ENCODE measurements at places on chromosomes 5 and 9.

- DNase-seq = no peak
These were observed 136.5 kb downstream of the PHF2 start for GRCh38 chr9:93712896-93713295.

DNA sequence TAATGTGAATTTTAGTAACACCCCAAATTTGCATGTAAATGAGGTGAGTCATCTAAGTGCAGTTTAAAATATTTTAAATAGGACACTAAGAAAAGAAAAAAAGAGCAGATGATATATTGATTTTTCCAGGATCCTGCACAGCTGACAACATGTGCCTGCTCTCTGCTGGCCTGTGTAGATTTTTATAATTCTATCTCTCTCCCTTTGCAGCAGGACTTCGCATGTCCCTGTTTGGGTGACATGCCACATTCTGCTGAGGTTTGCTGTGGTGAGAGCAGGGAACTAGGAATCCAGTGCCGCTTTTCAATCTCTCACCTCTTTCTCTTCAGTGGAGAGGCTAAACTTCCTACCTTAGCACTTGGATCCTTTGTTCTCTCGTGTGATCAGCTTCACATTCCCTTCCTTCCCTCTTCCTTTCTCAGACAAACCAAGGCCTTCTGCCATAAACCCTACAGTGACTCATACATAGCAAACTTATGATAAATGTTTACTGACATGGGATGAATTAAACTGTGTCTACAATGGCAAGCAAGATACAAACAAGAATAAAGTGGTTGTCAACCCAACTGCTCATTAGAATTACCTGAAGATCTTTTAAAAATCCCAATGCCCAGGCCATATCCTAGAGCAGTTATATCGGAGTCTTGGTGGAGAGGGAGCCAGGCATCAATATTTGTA is 198.8 kb upstream of the EFNA5 start:
- DNase-seq = peak; percentile 50

- DNase-seq = no peak
These were observed 136.2 kb downstream of the LIFR start for GRCh38 chr5:38420246-38420645.

GRCh38 chr5:143404416-143405062 is 1.1 kb upstream of the NR3C1 start:
- DNase-seq = peak; percentile 81

GRCh38 chr5:134006115-134006514 is 1.3 kb upstream of the VDAC1 start:
- DNase-seq = no peak

GRCh38 chr9:27524236-27524635 is at the start of gene IFNK:
TSS of gene IFNK (plus strand) at chr9:27524290. CDS start at chr9:27524337, 47 bp downstream.
- no peak for DNase-seq

GRCh38 chr9:8241201-8241600 is 441.6 kb upstream of the DMAC1 start:
- no peak for DNase-seq

DNA sequence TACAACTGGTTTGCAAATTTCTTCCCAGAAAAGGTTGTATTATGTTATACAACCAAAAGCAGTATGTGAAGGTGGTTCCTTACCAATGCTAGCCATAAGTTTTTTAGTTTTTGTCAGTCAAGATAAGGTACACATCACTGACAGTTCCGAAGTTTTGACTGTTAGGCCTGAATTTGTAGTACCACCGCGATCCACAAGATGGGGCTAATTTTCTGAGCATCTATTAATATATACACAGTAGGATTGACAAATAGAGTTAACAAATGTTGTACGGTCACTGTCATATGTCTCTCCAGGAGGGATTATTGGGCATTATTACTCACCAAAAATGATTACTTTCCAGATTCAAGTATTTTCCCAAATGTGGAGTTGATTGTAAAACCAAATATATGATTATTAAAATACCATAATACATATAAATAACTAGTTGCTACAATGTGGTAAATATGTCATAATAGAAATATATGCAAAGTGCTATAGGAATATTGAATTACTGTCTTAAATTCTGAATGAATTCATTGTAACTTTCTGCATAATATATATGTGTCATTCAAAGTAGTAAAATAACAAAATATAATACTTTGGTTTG is 28.4 kb upstream of the LRRC19 start:
- DNase-seq = peak; percentile 18

- no peak for DNase-seq
These were observed 25.2 kb downstream of the SHC3 start for GRCh38 chr9:89153232-89154017.

DNA sequence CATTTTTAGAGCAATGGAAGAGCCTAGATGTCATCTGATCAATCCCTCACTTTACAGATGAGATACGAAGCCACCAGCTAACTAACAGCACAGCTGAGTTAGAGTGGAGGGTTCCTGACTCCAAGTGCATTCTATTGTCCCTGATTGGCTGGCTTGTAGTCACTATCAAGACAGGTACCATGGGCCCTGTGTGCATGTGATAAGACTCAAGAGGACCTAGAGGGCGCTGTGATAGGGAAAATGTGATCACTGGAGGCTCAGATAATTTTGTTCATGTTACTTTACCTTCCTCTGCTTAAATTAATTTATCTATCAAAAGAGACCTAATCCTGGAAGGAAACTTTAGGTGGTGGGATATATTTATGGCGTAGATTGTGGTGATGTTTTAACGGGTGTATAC is 19.5 kb upstream of the SNAPC3 start:
- DNase-seq = no peak

GRCh38 chr9:77847626-77848025 is 184.0 kb downstream of the GNAQ start:
- DNase-seq = no peak

DNA sequence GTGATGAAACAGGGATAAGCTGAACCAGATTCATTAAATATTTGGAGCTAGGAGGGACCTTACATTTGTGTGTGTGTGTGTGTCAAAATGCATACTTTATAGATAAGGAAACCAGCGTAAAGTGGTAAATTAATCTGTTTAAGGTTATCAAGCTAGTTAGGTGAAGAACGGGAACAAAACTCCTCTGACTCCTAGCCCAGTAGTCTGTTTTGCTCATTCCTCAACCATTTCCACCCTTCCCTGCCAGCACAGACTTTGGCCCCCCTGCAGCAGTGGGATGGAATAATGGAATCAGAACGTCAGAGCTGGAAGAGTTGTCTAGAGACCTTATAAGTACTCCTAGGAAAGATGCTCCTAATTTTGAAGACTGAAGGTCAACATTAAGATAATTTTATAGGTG is 6.5 kb downstream of the AGXT2 start:
- no peak for DNase-seq

GRCh38 chr5:120544043-120544442 is 79.9 kb downstream of the PRR16 start:
- DNase-seq = no peak

DNA sequence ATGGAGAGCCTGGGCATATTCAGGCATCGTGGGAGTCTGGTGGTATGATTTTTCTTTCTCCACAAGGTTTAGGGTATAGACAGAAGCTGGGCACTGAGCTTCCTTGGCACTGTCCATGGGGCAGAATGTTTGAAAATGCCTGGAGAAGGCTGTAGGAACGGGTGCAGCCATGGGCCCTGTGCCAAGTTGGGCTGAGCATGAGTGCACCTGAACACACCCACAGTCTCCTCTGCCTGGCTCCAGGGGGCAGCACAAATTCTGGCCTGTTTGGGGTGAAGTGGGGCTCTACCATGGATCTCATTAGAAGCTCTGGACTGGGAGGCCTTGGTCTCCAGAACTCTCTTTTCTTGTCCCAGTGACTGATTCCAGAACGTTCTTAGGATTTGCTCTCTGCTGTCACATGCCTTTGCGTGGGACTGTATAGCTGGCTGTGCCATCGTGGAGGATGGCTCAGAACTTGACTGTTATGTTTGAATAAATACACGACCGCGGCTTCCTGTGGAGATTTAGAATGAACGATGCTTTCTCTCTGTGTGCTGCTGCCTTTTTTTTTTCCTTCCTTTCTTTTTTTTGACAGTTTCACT is 229.8 kb downstream of the FANCC start:
- no peak for DNase-seq

DNA sequence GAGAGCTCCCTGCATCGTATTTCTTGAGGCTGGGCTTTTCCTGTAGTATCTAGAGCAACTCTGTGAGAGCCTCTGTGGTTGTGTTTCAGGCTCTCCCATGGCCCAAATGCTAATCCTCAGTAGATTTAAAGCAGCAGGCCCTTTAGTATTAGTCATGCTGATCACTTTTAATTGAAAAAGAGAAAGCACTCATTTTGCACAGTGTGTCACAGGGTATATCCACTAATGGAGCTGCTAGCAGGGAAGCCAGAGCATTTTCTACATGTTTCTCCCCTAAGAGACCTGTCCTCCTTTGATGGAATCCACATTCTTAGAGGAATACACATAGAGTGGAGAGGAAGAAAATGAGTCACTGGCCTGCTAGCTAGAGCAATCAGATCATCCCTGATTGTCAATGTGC is 348.5 kb downstream of the TMEM232 start:
- no peak for DNase-seq

GRCh38 chr5:15425766-15426165 is 74.2 kb upstream of the FBXL7 start:
- no peak for DNase-seq

- DNase-seq = no peak
These were observed 353.1 kb downstream of the TLE4 start for GRCh38 chr9:79924836-79925235.

- no peak for DNase-seq
These were observed 22.5 kb upstream of the SHB start for GRCh38 chr9:38091310-38092199.

DNA sequence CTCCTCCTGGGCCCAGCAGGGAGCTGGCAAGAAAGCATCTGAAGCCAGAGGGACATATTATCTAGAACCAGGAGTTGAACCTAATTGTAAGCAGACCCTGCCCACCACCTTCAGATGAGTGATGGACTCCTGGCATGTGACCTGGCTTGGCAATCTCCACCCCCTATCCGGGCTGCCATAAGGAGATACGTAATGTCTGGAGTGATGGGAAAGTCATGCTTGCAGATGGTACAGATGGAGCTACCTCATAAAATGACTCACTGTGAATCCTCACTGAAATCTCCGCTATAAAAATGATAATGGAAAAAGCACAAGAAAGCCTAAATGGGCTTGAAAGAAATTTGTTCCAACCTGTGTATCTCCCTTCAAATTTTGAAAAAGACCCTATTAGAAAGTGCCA is 157.5 kb downstream of the DMRT2 start:
- DNase-seq = peak; percentile 7

GRCh38 chr9:115237385-115237998 is 119.5 kb upstream of the TNC start:
- no peak for DNase-seq

DNA sequence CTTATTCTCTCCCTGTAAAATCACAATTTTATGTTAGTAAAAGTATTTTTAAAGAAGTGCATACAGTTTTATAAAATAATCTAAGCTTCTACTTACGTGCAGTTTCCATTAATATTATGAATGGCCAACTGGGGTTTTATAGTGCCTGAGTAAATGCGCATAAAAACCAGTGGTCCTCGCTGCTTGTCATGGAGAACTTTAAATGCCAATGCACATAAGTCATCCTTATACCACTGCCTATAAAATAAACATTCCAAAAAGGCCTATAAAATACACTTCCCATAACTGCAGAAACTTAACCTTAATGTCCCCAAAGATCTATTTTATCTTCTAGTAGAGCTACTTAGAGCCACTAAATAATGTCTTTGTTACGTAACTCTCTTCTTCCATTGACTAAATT is 28.5 kb downstream of the GFM2 start:
- DNase-seq = no peak

GRCh38 chr9:131439224-131439623 is 45.3 kb downstream of the PRRC2B start:
- DNase-seq = no peak

Data from AG04450 (cell line).